RWPE2 (cell line): ENCODE measurements at places on chromosomes 5 and 9.

GRCh38 chr9:97900738-97901565 lies 21.3 kb downstream of the TRMO start:
- no peaks in the 10 kb centered on the region for H3K4me1 ChIP-seq
- H3K4me3 ChIP-seq, result no peak overlapping the region
- H3K27ac ChIP-seq, result no peak overlapping the region
- H3K27me3 ChIP-seq, result no peaks in the 10 kb centered on the region

DNA sequence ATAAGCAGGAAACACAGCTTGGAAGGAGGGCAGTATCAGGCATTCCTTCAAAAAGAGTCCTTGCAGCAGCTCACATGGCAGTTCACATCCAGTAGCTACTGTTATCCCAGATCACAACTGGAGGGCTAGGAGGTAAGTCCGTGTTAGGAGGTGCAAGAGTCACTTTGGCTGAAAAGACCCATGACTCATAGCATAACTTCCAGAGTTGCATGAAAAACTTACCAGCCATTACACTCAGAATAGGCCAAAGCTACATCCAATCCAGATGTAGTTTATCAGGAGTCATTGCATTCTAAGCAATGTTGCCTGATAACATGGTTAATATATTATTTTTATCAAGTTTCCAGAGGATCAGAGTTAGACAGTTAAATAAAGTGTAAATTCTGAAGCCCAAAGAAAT lies 1126.4 kb upstream of the SEMA6A start:
- no peaks in the 10 kb centered on the region for H3K36me3 ChIP-seq
- no peak overlapping the region for H3K4me3 ChIP-seq
- H3K27ac ChIP-seq, result no peak overlapping the region
- no peaks in the 10 kb centered on the region for H3K27me3 ChIP-seq

DNA sequence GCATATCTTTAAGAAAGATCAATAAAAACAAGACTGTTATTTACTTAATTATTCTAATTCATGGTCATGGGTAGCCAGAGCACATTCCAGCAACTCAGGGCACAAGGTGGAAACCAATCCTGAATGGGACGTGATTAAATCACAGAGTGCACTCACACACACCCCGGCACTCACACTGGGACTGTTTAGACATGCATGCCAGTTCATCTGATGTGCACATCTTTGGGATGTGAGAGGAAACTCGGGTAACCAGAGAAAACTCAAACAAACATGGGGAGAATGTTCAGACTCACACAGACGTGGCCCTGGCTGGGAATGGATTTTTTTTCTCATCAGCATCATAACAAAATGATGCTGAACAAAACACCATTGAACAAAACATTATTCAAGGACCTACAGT lies 29.4 kb downstream of the SMAD5 start:
- H3K36me3 ChIP-seq, result peaks cover 97% of the 10 kb centered on the region
- no peak for DNase-seq
- H3K4me1 ChIP-seq, result no peaks in the 10 kb centered on the region
- H3K4me3 ChIP-seq, result no peak overlapping the region

DNA sequence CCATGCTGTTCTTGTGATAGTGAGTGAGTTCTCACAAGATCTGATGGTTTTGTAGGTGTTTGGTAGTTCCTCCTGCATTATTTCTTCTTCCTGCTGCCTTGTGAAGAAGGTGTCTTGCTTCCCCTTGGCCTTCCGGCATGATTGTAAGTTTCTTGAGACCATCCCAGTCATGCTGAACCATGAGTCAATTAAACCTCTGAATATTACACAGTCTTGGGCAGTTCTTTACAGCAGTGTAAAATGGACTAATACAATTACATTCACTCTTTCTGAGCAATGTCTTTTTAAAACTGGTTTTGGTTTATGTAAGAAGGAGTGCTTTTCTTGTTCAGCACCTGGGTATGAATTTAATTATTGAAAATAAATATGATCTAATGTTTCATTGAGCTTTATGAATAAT lies 50.7 kb upstream of the ARRDC3 start:
- no peak overlapping the region for H3K27ac ChIP-seq
- DNase-seq, result no peak
- no peak overlapping the region for H3K4me3 ChIP-seq
- H3K36me3 ChIP-seq, result no peaks in the 10 kb centered on the region
- H3K4me1 ChIP-seq, result no peaks in the 10 kb centered on the region
- no peaks in the 10 kb centered on the region for H3K27me3 ChIP-seq

DNA sequence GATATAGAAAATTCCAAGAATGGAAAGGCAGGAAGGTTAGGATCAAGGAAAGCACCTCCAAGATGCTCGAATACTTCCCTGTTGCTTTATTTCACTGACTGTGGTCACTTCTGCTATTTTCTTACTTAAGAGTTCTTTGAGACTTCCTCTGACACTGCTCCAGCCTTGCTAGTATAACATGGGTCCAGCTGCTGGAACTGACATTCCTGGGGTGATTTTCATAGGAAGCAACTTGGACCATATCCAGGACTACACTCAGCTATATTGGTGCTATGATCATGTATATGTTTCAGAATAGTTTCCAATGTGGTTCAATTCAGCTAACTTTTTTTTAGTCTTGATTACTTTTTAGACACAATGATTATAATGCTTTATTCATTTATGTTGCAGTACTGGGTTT lies 81.6 kb upstream of the CKMT2 start:
- no peak overlapping the region for H3K4me3 ChIP-seq
- H3K36me3 ChIP-seq, result no peaks in the 10 kb centered on the region
- no peaks in the 10 kb centered on the region for H3K4me1 ChIP-seq

DNA sequence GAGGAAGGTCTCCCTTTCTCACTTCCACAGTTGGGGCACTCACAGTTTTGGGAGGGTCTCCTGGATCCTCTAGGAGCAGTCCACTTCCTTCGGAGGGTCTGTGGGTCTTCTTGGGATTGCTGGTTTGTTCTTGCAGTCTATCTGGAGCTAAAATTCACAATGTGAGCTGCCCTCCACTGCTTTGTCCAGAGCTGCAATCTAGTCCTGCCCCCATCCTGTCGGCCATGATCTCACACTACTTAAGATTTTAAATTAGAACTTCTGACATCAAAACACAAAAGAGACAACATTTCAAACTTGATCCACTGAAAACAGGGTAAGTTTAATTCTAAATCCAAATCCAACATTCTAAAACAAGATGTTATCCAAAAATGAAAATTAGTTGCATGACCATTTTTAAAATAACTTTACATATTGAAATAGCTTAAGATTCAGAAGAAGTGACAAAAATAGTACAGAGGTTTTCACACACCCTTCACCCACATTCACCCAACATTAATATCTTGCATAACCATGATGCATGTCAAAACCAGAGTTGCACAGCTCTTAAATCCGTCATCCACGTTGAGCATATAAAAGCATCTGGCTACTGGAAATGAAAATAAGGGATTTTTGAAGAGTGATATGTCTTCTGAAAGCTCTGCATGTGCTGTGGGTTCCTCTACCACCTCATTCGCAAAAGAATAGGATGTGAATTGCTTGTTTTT lies 113.7 kb upstream of the EPB41L4A start:
- no peak overlapping the region for H3K4me3 ChIP-seq
- H3K27ac ChIP-seq, result no peak overlapping the region
- no peaks in the 10 kb centered on the region for H3K36me3 ChIP-seq
- no peak for DNase-seq
- H3K4me1 ChIP-seq, result no peaks in the 10 kb centered on the region

DNA sequence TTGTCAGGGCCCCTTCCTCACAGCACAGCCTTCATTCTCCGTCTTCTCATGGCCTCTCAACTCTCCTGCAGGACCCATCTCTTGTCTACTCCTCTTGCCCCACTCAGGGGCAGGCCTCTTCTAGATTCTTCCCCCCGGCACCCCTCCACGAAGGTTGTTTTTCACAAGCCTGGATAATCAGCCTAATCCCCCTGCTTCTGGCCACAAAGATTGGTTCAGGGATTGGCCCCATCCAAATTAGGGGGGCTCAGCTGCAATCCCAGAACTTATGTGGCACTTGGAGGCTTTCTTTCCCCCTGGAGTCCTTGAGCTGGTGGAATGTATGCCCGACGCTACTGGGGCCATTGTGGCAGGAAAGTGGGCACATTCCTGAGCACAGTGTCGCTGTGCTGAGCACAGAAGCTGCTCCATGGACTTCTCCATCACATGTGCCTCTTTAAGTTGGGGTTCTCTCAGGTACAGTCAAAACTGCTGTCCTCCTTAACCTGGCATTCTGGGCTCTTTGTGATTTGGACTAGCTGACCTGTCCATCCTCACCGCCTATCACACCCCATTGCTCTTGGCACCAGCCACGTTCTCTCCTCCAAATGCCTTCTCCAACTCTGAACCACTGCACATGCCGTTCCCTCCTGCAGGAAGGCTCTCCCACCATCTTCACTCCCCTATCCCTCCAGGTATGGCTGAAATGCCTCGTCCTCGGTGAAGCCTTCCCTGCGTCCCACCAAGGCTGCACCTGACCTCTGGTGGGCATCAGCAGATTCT lies 66.8 kb upstream of the RNF130 start:
- H3K36me3 ChIP-seq, result no peaks in the 10 kb centered on the region
- H3K27me3 ChIP-seq, result no peaks in the 10 kb centered on the region
- H3K4me1 ChIP-seq, result peaks cover 5% of the 10 kb centered on the region
- no peak overlapping the region for H3K27ac ChIP-seq

- H3K27me3 ChIP-seq, result no peaks in the 10 kb centered on the region
- H3K27ac ChIP-seq, result no peak overlapping the region
- H3K4me1 ChIP-seq, result no peaks in the 10 kb centered on the region
- H3K4me3 ChIP-seq, result no peak overlapping the region
These were observed 63.4 kb downstream of the DENND1A start for GRCh38 chr9:123866497-123866896.
